ENCODE measurements at places on chromosomes 12 and 14. TPM values are rescaled to one million over a fixed set of nuclear protein-coding genes. Genes with fewer than 3 reads are reported as not detected.

- DNase-seq, result no peak
Measured at GRCh38 chr12:47317175-47317915, 237.6 kb upstream of the AMIGO2 start.

DNA sequence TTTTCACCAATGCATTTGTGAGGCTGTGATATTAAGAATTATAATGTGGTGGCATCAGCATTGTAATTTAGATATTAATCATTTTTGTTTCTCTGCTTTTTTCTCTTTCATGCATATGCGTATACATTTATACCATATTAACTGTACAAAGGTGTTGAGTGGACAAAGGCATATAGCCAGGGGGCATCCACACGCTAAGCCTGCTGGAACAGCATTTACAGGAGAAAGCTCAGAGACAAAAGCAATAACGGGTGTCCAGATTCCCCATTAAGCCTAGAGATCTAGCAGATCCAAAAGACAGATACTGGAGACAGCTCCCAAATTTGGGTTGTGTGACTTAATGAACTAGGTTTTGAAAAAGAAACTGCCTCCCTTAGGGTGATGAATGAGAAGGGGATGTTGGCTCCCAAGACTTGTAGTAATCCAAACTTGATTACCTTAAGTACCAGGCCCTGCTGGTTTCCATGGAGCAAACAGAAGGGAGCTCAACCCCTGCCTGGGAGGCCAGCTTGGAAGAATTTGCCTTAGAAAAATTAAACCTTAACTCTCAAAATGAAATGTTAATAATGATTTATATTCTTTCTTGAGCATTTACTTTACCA is 181.9 kb downstream of the SLC6A15 start:
- DNase-seq, result no peak

DNA sequence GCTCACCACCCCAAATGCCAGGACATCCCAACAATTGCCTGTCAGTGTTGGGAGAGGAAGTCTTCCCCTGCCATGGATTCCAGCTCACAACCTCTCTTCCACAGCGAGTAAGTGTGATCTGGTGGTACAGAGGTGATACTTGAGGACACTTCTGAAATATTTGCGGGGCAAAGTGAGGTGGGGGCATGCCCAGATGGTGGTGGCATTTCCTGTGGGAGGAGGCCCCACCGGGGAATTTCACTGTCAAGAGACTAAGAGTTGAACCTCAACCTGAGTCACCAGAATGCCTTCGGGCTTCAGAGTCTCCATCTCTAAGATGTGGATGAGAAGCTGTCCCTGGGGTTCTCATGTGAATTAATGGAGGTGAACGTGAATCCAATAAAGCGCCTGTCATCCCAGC is 122.3 kb upstream of the RFLNA start:
- DNase-seq, result no peak

The LPAR5 gene
- 1.1 TPM for polyA plus RNA-seq

The ANKRD33 gene
- polyA plus RNA-seq, result not detected

The TC2N gene
- polyA plus RNA-seq, result 30.2 TPM

The TSPAN19 gene
- polyA plus RNA-seq, result 0.63 TPM

Data from left lung (tissue), 14 donors.